ENCODE measurements at places on chromosomes 4 and X.

GRCh38 chr4:28362169-28362568 lies 1501.5 kb downstream of the STIM2 start:
- no peak for DNase-seq

DNA sequence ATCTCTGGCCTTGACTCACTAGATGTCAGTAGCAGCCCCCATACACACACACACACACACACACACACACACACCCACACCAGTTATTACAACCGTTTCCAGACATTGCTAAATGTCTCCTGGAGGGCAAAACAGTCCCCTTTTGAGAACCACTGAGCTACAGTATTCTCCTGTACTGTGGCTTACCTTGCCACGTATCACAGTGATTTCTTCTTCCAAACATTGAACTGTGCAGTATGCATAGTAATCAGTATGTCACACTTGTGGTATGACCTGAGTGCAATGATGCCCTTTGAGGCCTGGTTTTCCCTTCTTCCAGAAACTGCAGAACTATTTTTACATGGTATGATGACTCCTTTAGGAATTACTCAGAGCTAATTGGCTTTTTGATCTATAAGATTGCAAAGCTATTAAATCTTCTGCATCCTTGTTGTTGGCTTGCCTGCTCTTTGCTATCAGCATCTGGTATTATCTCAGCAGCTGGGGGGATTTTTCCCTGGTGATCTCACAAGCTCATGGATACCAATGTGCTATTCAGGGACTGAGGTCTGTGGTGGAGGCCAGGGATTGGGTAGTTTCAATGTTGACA lies 3.6 kb upstream of the THOC2 start:
- DNase-seq: no peak

DNA sequence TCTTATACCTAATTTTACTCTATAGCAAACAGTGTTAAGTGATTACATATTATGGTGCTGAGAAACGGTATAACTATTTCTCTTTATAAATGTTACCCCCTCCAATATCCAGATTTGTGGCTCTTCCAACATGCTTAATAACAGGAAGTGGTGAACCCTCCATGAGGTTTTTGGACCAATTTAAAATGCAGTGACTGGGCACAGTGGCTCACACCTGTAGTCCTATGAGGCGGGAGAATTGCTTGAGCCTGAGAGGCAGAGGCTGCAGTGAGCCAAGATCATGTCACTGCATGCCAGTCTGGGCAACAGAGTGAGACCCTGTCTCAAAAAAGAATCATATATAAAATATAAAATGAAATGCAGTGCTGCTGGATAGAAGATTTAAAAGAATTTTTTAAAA lies 137.3 kb downstream of the MGST2 start:
- DNase-seq: no peak

DNA sequence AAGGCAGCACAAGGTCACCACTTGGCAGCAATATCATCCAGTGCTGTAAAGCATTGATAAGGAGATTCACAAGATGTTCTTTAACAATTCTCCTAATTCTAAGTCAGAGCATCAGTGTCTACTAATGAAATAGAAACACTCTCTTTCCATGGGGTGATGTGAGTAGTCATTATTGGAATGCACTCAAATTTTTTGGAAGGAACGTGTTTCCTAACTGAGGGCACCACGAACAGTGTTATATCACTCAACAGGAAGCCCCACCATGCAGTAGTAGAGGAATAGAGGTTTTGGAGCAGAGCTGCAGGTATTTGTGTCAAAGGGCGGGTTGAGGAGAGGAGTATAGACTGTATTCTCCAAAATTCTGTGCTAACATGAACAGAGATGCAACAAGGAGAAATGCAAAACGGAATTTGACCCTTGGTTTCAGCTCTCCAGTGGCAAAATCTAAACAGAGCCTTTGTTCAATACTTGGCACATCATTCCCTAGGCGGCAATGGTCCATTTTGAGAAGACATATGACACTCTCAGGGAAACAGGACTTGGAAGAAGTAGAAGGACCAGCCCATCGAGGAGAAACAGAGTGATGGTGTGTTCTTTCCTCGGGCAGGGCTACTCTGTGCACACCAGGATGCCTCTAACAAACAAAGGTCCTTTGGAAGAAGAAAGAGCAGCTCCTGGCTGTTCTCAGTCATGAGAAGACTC lies 98.9 kb downstream of the CPEB2 start:
- DNase-seq: no peak

DNA sequence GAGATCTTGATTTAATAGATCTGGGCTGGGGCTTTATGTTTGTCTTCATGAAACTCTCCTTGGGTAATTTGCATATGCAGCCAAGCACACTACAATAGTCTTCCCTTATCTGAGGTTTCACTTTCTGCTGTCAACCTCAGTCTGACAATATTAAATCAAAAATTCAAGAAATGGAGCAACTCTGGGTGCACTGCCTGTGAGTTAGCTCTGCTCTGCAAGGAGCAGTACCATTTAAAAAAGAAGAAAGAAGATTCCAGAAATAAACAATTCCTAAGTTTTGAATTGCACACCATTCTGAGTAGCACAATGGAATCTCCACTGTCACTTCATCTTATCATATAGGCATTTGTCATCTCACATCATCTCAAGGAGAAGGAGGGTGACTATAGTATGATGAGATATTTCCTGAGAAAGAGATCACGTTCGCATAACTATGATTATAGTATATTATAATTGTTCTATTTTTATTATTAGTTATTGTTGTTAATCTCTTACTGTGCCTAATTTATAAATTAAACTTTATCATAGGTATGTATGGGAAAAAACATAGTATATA lies 9.4 kb downstream of the FNIP2 start:
- DNase-seq: no peak

GRCh38 chr4:22389240-22389870 lies 126.5 kb downstream of the ADGRA3 start:
- no peak for DNase-seq

DNA sequence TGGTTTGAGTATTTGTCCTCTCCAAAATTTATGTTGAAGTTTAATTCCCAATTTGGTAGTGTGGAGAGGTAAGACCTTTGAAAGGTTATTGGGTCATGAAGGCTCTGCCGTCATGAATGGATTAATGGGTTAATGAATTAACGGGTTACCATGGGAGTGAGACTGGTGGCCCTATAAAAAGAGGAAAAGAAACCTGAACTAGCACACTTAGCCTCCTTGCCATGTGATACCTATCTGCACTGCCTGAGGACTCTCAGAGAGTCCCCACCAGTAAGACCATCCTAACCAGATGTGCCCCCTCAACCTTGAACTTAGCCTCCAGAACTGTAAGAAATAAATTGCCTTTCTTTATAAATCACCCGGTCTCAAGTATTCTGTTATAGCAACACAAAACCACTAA lies 39.3 kb downstream of the PAGE1 start:
- DNase-seq: no peak

DNA sequence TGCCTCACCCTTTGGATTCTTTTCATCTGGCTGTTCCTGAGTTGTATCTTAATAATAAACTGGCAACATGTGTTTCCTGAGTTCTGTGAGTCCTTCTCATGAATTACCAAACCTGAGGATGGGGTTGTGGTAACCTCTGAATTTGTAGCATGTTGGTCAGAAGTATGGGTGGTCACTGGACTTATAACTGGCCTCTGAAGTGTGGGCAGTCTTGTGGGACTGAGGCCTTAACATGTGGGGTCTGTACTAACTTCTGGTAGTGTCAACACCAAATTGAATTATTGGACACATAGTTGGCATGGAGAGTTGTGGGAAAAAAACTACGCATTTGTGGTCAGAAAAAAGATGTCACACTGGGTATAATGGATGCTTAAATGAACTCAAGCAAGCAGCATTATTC lies 45.0 kb upstream of the TNIP3 start:
- no peak for DNase-seq

DNA sequence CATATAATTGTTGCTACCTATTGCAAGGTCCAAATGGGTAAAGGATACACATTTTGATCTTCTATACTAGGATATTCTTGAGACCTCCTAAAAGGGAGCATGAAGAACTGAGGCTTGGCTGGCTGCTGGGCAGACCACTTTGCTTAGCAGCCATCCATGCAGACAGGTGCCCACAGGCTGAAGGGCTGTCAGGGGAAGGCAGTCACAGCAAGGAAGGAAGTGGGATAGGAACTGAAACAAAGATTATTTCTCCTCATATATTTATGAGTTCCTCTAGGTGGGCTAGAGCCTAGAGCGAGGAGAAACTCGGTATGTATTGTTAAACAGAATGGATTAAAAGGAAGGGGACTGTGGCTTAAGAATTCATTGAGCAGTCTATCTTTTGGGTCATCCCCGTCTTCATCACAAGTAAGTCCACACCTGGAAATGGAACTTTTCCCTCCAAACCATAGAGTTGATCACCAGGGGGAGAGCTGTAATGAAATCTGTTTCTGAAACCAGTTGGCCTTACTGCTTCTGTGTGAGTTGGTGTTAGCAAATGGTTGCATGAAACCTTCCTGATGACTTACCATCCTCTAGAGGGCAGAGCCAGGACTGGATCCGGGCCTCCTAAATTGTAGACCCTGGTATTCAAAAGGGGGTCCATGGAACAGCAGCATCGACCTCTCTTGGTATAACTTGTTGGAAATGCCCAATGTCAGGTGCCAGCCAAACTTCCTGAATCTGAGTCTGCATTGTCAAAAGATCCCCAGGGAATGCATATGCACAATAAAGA lies 42.3 kb downstream of the AFF2 start:
- no peak for DNase-seq

GRCh38 chr4:24042094-24042493 lies 152.2 kb upstream of the PPARGC1A start:
- DNase-seq: no peak

- DNase-seq: no peak
Observed at GRCh38 chr4:82810176-82810575, 11.6 kb upstream of the SCD5 start.
